ENCODE measurements at places on chromosomes 2 and 18.

GRCh38 chr2:185188656-185189055 lies 549.9 kb upstream of the FSIP2 start:
- no peak for DNase-seq

DNA sequence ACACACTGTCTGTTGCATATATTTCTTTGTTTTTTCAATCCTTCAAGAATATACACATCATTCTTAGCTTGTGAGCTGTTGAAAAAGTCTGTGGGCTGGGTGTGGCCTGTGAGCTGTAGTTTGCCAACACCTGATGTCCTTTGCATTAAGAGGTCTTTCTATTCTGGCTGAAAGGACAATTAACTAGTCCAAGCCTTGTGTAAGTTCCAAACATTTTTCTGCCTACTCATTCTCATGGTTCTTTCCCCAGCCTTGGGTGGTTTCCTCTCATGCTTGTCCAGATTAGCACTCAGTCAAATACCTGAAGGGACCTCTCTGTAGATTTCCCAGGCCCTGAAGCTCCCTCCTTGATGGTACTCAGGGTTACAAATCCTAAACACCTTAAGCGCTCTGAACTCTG lies 57.8 kb upstream of the NABP1 start:
- no peak for DNase-seq

GRCh38 chr2:179172894-179173293 lies 91.7 kb downstream of the SESTD1 start:
- no peak for DNase-seq

GRCh38 chr2:29184531-29184930 lies 69.3 kb downstream of the CLIP4 start:
- no peak for DNase-seq

- DNase-seq: no peak
Observed at GRCh38 chr18:49127471-49128190, 176.9 kb upstream of the SMAD7 start.

DNA sequence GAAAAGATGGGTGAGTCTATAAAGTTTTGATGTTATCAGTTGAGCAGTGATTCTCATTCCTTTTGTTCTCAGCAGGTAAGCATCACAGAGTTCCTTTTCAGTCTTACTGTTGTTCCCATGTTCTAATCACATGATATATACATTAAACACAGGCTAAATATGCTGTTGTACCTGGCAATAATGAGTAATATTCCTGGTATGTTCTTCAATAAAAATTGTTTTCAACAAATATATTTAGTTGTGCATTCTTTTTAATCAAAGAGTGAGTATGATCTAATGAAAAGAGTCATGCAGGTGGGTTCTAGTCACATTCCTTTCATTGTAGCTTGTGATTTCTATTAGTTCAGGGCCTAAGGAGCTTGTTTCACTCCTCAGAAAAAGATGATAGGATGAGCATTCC lies 288.3 kb upstream of the NETO1 start:
- no peak for DNase-seq

- DNase-seq: no peak
Observed at GRCh38 chr18:55706898-55707297, 118.9 kb upstream of the TCF4 start.
